Activated CD8-positive, alpha-beta T cell treated with anti-CD3 and anti-CD28 coated beads, Interleukin-2, amount 10 ng/mL, durations not matched to agents 7 days and 5 days (primary cell): ENCODE measurements at places on chromosomes 4 and X.

GRCh38 chrX:44947995-44948394 is 75.0 kb downstream of the KDM6A start:
- no peak for DNase-seq

DNA sequence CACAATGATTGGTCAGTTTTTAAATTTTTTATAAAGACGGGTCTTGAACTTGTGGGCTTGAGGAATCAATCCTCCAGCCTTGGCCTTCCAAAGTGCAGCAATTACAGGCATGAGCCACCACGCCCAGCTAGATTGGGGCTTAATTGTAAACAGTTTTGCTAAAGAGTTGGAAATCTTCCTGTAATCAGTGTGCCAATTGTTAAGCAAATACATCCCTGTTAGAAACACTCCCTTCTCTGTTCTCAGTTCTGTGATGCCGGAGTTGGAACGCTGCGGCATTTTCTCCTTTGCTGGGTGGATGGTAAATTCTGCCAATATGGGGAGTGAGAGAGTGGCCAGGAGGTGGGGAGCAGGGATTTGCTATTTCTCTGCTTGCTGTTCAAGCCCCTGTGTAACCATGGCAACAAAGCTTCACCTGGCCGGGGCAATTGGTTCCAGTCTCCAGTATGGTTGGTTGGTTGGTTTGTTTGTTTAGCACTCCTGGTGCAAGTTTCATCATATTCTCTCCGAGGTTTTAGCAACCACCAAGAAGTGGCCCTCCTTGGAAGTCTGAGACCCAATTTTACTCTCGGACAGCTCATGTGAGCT is 3.0 kb upstream of the SPATA4 start:
- no peak for DNase-seq

GRCh38 chrX:9593756-9594155 is 128.9 kb downstream of the TBL1X start:
- no peak for DNase-seq

DNA sequence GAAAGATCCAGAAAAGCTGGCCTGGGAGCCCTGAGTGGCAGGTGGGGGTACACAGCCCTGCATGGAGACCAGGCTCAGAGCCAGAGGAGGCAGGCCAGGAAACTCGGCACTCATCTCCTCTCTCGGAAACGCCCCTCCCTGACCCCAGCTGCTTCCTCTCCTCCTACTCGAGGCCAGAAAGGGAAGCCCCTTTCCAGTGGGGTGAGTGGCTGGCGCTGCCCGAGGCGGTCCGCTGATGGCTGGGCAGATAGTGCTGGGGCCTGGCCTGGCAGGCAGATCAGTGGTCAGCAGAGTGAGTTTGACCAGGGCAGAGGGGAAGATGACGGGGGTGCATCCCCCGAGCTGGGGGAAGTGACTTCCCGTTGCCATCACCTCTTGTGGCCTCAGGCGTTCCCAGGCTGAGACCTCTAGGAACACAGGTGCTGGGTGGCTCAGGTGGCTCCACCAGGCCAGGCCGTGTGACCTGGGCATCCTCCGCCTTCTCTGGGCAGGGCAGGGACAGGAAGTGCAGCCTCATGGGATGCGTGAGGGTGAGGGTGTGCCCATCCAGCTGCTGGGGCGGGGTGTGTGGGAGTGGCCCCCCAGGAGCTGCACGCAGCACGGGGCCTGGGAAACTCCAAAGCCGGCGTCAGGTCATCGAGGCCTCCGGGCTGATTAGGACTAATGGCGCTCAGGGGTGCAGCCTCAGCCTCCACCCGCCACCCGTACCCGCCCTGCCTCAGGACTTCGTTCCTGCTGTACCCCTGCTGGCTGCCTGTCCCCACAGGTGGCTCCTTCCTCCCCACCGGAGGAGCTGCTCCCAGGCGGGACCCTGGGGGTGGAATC is 5.7 kb downstream of the SH3BP2 start:
- peak; percentile 68 for DNase-seq

DNA sequence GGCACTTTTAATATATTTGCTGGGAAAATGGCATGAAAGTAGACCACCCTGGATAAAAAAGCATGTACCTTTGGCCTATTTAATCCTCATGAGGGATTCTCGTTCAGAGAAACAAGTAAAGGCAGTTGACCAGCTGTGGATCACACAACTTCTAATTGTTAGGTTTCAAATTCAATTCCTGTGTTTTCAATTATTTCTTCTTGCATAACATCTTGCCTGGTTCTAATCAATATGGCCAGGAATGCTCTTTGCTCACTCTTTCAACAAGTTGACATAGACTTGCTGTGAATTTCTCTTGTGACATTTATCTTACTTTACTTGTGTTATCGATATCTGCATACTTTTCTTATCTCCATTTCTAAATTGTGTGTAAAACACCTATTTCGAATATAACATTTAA is 211.8 kb downstream of the SLC7A11 start:
- DNase-seq, result no peak

DNA sequence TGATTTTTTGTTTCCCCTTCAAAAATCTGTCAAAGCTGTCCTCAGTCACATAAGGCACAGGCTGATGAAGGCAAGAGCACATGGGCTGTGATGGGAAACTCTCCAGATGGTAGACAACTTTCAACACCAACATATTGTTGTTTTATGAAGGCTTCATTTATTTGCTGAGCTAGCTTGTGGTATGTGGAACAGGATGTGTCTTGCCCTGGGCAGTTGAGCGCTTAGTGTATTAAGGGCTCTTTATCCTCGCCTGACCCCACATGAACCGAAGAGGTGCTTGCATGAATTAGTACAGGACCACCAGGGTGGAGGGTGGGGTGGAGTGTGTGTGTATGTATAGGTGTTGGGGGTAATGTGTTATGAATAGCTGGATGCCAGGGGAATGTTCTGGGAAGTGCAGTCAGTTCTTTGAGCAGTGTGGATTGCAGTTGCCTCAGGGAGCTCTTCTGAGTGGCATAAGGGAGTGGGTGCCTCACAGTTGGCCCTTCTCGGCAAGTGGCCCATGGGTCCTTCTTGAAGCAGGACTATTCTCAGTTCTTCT is 103.1 kb downstream of the PHEX start:
- DNase-seq, result no peak

DNA sequence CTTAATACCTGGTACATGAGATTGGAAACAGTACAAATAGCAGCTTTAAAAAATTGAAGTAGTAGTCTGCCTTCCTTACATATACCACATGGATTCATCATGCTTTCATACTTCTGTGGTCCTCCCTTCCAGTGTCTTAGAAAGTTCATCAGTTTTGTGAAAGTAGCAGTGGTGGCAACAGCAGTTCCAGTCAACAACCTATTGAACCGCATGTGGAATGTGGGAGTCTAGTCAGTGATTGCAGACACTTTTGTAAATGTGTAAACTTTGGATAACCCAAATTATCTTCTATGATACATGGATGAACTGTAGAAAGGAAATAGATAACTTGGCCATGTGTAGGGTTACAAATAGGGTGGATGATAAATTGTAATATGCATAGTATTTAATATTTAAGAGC is 34.1 kb downstream of the FNIP2 start:
- DNase-seq, result no peak

DNA sequence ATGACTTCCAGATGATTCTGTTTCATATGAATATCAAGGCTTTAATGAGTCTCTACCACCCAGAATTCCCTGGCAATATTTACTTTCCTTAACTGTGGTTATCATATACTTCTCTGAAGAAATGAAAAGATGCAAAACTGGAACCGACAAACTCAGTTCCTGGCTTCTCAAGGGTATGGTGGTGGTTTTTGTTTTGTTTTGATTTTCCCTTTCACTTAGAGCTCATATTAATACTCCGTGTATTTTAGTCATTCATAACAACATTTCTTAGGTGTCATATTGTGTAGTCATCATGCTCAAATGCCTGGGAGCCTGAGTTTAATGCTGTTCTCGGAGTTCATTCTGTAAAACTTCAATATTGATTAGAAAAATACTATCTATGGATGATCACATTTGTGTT is 665 bp downstream of the TRPC5OS start:
- DNase-seq, result no peak

- no peak for DNase-seq
Measured at GRCh38 chrX:17459008-17459611, 84.1 kb downstream of the NHS start.

DNA sequence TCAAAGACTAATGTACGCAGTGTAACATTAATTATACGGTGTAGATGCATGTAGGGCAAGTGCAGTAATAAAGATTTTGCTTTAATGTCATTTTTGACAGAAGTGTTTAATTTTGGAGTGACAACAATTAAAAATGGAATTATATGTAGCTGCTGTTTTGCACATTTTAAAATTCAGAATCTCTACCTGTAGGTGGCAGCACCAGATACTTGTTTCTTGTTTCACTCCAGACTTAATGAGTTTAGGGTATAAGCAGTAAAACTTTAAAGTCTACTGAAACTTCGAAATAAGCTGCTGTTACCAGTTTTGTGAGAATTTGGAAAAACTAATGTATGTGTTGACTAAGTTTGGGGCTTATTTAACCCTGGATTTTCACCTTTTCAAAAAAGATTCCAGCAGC is 144.9 kb downstream of the POLA1 start:
- DNase-seq, result peak; percentile 23

DNA sequence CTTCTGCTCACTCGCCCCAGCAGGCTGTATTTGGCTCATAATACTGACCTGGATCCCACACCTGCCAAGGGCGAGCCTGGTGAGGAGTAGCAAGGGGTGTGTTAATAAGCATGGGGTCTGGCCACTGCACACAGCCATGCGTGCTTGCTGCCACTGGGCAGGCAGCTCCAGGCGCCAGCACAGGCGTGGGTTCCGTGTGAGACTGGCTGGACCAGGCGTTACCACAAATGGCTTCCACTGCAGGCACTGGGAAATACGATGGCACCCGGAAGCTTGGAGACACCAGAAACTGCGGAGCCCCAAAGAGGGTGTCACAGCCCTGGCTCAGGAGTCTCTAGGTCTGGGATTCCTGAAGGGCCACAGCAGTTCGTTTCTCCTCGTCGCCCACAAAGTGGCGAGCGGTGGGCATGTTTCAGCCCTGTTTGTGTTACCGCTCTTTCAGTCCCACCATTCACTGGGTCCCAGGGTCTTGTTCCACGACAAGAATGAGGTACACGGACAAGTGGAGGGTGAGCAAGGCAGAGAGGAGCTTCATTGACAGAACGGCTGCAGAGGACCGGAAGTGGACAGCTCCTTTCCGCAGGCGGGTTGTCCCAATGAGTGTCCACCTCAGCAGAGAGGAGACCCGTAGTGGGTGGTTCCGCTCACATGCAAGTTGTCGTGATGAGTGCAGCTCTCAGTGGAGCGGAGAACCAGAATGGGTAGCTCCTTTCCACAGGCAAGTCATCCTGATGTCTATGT is 428.9 kb downstream of the EPHA5 start:
- no peak for DNase-seq

DNA sequence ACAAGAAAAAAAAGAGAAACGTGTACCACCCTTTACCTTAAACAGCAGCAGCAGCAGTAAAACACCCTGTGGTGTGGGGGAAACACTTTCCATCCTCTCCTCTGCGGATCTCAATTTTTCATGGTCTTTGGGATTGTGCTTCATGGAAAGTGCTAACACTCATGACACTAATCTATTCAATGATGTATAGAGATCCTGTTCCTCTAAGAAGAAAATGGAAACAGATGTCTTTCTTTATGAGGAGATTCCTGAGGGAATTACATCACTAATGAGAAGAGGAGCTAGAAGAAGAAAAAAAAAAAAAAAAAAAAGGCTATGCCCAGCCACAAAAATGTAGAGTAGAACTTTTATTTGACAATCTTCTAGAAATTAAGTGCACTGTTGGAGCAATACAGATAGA is 62.9 kb upstream of the NDST3 start:
- no peak for DNase-seq

GRCh38 chrX:114532111-114532805 is 51.6 kb upstream of the HTR2C start:
- DNase-seq, result no peak

- DNase-seq, result no peak
Measured at GRCh38 chr4:100555611-100556337, 38.0 kb upstream of the EMCN start.

GRCh38 chr4:78654807-78655206 is 103.2 kb downstream of the ANXA3 start:
- DNase-seq, result no peak

GRCh38 chrX:139909712-139910111 is 23.1 kb downstream of the ATP11C start:
- DNase-seq, result no peak

DNA sequence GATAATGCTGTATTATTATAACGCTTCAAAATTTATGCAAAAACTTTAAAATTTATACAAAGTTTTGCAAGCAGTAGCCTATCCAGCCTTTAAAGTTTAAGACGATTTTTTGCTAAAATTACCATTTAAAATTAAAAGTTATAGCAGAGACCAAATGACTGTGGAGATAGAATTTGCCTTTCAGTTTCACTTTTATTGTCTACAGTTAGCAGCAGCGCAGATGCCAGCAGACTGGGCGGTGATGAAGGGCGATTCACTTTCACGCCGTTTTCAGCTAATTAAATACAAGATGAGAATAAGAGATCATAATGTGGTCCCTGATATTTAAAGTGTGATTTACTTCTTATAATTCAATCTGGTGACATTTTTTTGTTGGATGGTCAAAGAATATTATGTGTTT is 1381.5 kb upstream of the ADGRL3 start:
- DNase-seq, result peak; percentile 21

- DNase-seq, result no peak
Measured at GRCh38 chr4:159278399-159278798, 175.5 kb downstream of the RAPGEF2 start.

- peak; percentile 75 for DNase-seq
Measured at GRCh38 chr4:108527723-108528122, 92.7 kb upstream of the RPL34 start.

DNA sequence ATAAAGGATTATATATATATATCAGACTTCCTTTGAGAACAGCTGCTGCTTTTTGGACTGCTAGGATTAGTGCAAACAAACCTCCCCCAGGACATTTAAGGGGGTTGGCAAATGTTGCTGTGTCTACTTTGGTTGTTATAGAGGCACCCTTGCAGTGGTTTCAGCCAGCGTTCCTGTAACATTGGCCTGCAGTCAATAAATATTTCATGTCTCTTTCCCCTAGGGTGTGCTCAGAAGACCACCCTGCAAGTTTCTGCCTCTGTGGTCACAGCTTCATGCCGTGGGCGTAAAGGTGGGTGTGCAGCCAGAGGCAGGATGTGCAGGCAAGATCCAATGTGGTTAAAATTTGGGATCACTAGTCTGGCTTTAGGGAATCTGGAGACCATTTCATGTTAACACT is 28.9 kb downstream of the FGF5 start:
- no peak for DNase-seq

GRCh38 chrX:24253030-24253429 is 60.8 kb downstream of the SUPT20HL2 start:
- DNase-seq, result no peak

GRCh38 chr4:153269218-153269990 is 65.2 kb downstream of the TRIM2 start:
- DNase-seq, result no peak

DNA sequence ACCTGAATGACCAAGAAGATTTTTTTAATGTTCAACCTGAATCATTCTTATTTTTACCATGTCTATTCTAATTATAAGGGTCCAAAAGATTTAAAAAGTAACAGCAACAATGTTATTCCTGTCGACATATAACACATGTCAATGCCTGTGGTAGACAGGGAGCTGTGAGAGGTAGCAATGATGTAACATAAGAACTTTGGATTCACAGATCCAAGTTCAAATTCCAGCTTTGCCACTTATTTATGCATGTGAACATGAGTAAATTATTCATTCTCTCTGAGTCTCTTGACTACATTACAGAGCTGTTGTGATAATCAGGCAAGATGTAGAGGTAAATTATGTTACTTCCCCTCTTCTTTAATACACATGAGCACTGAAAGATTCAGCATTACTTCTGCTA is 54.5 kb downstream of the KLHL8 start:
- no peak for DNase-seq
